ENCODE measurements at places on chromosomes 2 and 18.

- no peak for DNase-seq
Observed at GRCh38 chr2:77521548-77521891, 656 bp downstream of the LRRTM4 start.

GRCh38 chr2:205679410-205680009 lies 2.8 kb upstream of the NRP2 start:
- no peak for DNase-seq

GRCh38 chr18:11851806-11852337 lies 659 bp downstream of the CHMP1B start:
- peak; percentile 11 for DNase-seq

GRCh38 chr2:25294573-25295462 lies 46.9 kb downstream of the DNMT3A start:
- peak; percentile 53 for DNase-seq

- no peak for DNase-seq
Observed at GRCh38 chr2:100980046-100980445, 22.0 kb upstream of the RPL31 start.

DNA sequence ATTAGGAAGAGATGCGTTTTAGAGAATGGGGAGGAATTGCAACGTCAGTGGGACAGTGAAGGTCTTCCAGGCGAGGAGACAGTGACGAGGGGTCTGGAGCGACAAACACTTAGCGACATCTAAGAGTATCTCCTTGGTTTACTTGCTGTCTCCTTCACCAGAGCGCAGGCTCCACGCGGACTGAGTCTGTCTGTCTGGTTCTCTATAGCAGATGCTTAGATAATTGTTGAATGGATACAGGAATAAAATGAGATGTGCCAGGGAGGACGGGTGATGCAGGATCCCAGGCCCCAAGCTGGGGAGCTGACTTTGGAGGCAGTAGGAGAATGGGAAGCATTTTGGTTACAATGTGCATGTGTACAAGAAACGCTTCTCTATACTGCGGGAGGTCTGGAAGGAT lies 56.9 kb upstream of the SMAD7 start:
- no peak for DNase-seq

DNA sequence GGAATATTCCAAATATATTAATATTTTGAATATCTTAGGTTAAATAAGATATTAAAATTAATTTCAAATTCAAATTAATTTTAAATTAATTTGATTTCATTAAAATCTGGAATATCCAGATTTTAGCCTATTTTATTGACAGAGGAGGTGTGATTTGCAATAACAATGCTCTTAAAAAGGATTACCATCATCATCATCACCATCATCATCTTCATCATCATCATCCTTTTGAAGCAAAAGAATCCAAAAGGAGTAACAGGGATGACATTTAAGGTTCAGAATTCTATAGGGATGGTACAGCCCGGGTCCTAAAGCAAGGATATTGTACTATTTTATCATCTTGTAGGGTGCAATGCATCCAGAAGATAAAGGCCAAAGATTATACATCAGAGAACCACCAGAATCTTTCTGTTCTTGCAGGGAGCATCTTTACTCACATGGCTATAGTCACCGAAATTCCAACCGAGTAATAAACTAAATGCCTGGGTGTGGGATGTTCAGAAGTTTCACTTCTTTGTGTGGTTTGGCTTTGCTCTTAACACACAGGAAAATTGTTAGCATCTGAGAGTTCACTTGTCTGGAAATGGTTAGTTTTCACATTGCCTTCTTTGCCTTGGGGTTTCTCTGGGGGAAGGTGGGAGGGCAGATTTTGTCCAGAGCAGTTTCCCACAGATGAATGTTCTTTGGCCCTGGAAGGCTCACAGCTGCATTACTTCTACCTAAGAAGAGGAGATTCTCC lies 99.1 kb upstream of the ITGA6 start:
- no peak for DNase-seq

DNA sequence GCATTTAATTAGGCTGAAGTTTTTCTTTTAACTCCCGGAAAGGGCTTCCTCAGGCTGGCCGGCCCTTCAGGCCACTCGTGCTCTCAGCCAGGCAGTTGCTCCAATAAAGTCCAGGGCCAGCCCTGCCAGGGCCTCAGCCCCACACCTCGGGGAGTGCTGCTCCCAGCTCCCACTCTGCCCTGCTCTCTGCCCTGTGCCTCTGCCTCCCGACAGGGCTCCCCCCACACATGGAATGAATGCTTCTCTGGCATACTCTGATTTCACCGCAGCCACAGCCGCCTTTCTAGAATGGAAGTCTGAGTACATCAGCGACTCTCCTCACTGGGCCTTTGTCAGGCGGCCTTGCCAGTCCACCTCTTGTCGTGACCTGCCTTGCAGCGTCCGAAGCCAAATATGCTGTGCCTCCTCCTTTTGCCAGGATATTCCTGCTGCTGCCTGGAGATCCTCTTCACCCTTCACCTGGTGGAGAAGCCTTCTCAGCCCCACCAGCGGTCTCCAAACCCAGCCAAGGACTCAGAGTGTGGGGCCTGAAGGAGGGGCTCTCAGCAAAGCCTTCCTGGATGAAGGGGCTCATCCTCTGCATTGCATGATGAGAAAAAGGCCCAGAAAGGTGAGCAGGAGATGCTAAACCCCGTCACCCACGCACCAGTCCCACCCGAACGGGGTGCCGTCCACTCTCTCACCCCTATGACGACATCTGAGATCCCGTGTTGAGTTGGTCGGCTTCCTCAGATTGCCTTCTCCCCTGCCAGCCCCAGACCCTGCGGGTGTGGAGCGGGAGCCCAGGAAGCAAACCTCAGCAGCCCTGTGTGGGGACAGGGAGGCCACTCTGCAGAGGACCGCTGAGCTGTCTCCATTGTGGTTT lies 472.7 kb upstream of the HS6ST1 start:
- DNase-seq, result no peak

DNA sequence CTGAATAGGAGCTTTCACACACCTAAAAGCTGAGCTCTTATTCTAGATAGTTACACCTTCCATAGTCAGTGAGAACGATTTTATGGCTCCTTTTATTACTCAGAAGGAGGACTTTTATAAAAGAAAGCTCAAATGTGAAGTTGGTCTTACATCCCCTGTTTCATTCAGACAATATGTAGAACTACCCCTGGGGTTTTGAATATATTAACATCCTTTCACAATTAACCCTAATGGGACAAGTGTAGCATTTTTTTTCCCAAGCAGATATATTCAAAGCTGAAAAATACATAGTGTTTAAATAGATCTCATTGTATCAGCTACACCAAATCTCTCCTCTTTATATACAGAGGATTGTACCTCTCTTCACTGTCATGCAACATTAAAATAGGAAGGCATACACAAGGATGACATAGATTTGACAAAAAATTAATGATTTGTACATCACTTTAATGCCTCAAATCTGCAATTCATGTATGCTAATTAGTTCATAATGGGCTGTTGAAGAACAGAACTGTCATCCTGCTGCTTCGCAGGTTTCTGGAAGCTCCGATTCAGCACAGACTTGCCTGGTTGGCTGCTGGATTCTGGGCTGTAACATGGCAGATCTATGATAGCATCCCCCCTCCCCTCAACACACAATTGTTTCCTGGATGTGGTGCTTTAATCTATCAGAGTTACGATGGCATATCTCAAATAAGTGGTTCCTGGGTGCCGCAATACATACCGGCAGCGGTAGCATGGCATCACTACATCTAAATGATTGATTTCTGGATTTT lies 129.7 kb upstream of the PARD3B start:
- DNase-seq, result no peak

- DNase-seq, result no peak
Observed at GRCh38 chr2:21710496-21710895, 586.7 kb downstream of the TDRD15 start.

DNA sequence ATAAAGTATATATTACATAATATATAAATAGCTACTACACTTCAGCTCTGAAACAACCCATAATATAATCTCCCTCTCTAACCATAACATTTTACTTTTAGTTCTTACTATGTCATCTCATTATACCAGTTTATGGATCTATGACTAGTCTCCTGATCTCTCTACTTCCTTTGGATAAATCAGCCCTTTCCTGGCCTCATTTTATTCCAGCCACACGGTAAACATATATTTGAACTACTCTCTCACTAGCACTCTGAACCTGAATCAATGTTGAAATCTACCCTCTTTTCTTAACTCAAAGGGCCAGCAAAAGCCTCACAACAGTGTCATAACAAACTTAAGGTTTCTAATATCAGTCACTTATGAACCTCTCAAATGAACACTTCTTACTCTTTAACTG lies 62.6 kb downstream of the BAZ2B start:
- no peak for DNase-seq
